ENCODE measurements at places on chromosomes 3 and 15.

DNA sequence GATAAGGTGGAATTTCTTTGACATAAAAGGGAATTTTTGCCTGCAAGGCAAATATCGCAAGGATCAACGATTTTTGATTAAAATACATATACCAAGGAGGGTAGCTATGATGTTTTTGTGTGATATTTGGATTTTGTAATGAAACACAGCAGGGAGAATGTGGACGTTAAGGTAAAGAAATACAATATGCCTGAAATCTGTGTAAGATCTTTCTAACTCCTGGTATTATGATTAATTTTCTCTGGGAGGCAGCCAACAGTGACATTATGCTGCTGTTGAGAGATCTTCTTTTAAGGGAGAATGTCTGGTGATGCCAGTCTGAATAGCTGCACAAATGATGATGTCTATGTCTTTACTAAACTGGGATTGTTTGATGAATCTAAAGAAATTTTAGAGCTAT is 972.2 kb downstream of the SQOR start:
- no peak for DNase-seq

DNA sequence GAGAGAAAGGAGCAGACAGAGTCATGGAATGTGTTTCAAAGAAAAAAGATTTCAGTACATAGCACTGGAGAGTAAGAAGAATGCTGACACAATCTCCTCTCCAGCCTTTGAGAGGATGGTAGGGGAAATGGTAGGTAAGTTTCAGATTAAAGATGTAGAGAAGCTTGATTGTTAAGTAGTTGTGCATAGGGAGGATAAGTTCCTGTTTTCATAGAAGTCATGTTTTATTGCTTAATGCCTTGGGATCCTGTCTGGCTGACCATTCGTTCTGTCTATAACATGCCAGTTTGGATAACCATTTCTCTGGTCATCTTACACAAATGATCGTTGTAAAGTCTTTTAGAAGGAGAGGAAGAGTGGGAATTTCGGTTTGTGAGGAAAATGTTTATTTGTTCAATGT is 95.7 kb upstream of the IGSF10 start:
- no peak for DNase-seq

GRCh38 chr3:44048196-44048924 is 193.3 kb upstream of the TOPAZ1 start:
- DNase-seq, result no peak

GRCh38 chr3:104245981-104246380 is 1120.7 kb upstream of the ALCAM start:
- DNase-seq, result no peak

- no peak for DNase-seq
These were observed 283.9 kb upstream of the CTNNB1 start for GRCh38 chr3:40915346-40915865.

Measured in H54 (cell line).